ENCODE measurements at places on chromosomes 2 and 18.

- DNase-seq, result no peak
Observed at GRCh38 chr18:8303151-8303755, 306.0 kb upstream of the RAB12 start.

DNA sequence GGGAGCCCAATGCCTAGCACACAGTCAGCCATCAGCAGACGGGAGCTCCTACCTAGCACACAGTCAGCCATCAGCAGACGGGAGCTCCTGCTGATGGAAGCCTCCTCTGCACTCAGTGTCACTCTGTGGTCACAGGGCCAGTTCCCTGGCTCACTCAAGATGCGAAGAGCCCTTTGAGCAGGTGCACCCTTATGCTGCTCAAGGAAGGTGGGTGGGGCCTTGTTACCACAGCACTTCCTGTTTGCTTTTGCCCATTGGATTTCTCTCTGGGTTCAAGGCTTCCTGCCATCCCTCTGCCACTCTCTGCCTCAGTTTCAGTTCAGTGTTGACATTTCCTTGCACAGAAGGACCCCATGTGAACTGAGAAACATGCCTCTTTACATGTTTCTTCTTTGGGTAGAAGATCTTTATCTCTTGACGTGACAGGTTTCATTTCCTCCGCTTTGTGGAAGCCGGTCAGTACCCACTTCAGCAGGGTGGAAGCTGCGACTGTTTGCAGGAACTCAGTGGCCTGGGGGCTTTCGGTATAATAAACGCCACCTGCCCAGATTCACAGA is 11.6 kb downstream of the TRIB2 start:
- DNase-seq, result no peak

GRCh38 chr2:167331636-167332232 is 443.5 kb downstream of the XIRP2 start:
- no peak for DNase-seq

- no peak for DNase-seq
Observed at GRCh38 chr2:144481666-144482065, 38.3 kb downstream of the ZEB2 start.

DNA sequence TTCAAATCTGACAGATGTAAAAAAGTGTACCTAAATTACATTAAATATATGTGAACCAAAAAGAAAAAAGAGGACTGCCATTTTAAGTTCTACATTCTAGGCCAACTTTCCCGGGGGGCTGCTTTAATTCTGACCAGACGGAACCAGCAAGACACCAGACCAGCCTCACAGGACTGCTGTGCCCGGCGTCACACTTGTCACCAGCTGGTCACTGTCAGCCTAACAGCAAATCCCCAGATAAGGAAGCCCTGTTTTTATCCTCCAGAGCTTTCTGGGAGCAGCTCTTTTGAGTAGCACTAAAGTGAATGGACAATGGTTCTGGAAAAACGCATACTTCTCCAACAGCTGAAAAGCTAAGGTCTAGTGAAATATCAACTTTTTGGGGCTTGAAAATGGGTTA is 35.6 kb downstream of the CYB5A start:
- DNase-seq, result no peak

- no peak for DNase-seq
Observed at GRCh38 chr18:25510096-25510495, 158.1 kb upstream of the ZNF521 start.

DNA sequence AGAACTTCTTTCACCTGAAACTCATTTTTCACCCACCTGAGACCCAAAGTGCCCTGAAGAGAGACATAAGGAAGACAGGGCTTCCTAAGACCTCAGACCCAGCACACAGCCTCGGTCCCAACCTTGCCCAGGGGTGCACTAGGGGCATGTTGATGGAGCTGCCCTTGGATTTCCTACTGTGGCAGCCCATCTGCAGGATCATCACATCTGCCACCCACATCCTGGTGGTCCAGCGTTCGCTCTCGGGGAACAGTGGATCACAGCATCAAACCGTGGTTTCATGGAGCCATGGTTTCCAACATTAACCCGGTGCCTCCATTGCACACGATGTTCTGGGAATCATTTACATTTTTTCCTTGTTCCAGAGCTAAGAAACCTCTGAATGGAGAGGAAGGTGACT is 186.4 kb downstream of the TFCP2L1 start:
- DNase-seq, result no peak

DNA sequence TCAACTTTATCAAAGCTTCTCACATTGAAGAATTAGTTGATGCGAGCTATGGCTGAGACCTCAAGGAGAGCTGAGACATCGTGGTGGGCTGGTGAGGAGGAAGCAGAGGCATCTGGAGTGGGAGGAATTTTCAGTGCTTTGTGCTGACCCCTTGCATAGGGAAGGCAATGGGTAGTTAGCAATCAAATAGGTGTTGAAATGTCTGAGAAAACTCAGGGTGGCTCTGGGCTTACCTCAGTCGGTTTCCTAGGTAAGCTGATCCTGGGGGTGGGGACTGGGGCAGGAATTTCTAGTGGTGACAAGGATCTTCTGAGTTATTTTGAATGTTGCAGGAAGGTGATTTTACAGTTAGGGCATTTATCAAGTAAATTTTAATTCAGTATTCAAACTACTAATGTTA is 20.7 kb upstream of the DPP10 start:
- DNase-seq, result no peak

- no peak for DNase-seq
Observed at GRCh38 chr2:239377591-239377990, 23.2 kb downstream of the HDAC4 start.

GRCh38 chr2:224959556-224959955 is 82.7 kb downstream of the DOCK10 start:
- no peak for DNase-seq

DNA sequence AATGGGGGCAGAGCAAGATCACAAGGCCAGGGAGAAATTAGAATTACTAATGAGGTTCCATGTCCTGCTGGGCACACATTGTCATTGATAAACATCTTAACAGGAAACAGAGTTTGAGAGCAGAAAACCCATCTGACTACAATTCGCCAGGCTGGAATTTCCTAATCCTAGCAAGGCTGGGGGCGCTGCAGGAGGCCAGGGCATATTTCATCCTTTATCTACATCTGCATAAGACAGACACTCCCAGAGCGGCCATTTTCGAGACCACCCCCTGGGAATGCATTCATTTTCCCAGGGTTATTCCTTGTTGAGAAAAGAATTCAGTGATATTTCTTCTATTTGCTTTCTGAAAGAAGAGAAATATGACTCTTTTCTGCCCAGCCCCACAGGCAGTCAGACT is 152.7 kb downstream of the SUCLG1 start:
- no peak for DNase-seq

DNA sequence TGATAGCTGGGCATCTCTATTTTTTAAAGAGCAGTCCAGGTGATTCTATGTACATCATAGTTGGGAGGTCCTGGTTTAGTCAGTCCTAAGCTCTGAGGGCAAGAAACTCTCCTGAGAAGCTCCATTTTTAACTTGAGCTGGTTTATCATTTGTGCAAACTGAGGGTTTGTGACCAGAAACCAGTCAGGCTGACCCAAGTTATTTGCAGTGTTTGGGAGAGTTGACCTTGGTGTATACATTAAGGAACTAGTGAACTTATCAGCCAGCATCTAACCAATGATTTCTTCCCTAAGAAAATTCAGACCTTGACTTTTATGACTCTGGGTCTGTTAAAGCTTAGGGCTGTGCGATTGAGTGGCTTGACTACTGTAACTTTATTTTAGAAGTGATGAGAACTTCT is 10.6 kb upstream of the MGAT5 start:
- DNase-seq, result no peak

DNA sequence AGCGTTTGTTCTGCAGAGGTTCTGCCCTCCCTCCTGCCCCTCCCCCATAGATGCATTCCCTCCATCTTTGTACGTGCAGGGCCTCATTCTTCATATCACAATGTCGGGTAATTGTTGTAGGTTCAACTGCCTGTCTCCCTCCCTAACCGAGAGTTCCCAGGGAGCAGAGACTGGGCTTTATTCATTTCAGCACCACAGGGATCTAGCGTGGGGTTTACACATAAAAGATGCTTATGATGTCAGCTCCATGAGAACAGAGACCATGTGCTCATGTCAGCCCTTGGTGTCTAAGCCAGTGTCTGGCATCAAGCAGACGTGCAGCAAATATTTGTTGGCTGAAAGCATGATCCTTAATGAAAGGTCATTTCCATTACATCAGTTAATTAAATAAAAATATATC is 298.9 kb upstream of the TRIB2 start:
- DNase-seq, result no peak

DNA sequence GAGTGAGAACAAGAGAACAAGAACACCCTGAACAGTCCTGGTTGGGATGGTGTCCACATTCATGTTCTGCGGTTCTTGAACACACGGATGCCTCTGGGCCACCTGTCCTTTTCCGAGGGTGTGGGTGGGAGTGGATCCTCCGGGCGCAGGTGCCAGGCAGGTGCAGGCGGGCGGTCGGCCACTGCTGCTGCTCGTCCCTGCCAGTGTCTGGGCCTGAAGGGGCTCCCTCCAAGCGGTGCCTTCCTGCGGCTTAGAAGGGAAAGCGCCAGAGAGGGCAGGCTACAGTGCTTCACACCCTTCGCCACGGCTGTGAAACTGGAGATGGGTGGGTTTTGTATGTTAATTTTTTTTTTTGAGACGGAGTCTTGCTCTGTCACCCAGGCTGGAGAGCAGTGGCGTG is 8.0 kb upstream of the D2HGDH start:
- DNase-seq, result no peak

GRCh38 chr2:129492548-129492947 is 486.9 kb upstream of the RAB6C start:
- no peak for DNase-seq

DNA sequence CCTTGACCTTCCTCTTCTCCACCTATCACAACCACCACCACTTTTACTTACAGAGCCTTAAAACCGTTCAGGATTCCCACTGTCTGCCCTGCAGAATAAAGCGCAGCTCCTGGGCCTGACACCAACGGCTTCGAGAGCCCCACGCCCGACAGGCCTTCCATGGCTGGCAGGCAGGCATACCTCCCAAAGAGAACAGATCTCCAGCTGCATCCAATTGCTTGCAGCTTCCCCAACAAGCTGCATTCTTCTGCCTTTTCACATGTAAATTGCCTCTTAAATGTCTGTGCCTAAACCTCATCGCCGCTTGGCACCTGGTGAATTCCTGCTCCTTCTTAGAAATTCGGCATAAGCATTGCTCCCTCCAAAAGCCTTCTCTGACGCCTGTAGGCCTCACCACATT is 31.5 kb upstream of the FAM124B start:
- DNase-seq, result no peak

DNA sequence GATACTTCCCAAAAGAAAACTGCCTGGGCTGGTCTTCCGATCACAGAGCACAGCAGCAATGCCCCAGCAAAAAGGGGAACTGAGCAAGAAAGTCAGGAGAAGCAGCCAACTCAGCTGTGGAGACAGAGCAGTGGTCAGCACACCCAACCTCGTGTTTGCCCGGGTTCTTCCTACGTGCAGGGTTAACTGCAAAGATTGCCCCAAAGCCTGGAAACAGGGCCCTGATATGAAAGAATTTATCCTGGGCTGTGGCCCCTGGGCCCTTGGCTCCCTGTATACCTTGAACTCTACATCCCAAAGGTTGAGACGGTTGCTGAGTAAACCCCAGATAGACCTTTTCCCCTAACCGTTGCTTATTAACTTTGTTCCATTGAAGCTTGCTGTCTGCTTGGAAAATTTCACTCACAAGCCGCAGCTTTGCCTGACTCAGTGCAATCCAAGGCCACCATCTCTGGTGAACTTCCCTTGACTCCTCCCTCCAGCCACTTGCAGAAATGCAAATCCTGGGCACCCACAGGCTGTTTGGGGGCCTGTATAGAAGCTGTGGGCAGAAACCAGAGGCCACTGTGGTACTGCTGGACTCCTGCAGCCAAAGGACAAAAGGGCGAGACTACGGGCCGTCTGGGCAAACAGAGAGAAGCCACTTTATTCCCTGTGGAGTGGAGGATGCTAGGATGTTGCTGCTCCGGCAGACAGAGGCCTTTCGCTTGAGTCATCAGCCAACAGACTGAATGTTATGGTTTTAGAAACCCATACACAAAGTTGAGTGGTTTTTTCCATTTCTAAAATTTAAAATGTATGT is 18.2 kb downstream of the NRP2 start:
- DNase-seq, result no peak
